Activated T-cell treated with anti-CD3 and anti-CD28 coated beads, Interleukin-2, amount 50 U/mL, for 4 hours (primary cell): ENCODE measurements at places on chromosomes 5 and 9. TPM values are rescaled to one million over a fixed set of nuclear protein-coding genes. Genes with fewer than 3 reads are reported as not detected.

The TMEM252 gene
- total RNA-seq: not detected

The FOXD4 gene
- not detected for total RNA-seq

- peak; percentile 71 for DNase-seq
Measured at GRCh38 chr9:131635285-131635684, 90.0 kb downstream of the PRRT1B start.

- DNase-seq: no peak
Measured at GRCh38 chr5:158920736-158921135, 179.0 kb downstream of the EBF1 start.

GRCh38 chr5:131394128-131394527 is 130.3 kb downstream of the CDC42SE2 start:
- DNase-seq: peak; percentile 34

DNA sequence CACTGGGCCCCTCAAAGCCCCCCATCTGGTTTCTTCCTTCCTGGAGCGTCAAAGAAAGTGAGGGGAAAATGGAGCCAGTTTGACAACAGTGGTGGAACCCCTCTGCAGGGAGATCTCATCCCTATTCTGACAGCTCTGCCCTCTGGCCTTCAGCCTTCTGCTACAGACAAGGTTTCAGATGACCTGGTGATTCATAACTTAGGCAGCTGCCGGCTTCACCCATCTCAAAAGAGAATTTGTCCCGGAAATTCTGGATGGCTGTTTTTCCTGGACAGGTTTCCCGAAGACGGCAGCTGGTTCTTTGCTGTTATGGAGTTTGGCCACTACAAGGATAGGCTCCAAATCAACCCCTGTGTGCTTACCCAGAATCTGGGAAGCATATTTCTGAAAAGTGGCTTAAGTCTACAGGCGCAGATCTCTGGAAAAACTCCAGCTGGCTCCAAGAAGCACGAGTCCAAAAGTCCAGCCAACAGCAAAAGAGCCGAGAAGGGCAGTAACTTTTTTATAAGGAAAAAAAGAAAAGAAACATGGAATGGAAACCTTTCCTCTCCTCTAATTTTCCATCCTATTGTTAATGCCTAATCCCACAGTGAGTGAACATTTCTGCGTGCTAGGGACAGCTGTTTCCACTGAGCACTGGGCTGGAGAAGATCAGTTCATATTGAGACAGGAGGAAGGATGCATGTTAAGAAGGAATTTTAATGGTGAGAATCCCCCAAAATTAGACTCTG is 54.5 kb downstream of the ZNF366 start:
- DNase-seq: no peak

DNA sequence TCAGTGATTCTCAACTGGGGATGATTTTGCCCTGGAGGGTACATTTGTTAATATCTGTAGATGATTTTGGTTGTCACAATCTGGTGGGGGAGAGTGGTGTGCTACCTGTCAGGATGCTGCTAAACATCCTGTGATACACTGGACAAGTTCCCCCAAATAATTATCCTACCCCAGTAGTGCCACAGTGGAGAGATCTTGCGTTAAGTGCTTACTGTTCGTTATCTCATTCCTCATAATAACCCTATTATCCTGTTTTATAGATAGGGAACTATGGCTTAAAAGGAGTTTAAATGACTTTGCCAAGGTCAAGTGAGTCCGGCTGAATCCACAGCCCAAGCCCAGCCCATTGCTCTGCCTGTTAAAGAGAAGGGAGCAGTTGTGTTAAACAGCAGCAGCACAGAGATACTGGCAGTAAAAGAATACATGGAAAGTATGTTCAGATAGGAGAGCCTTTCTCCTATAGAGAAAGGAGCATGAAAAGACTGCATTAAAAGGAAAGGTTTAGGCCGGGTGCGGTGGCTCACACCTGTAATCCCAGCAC is 15.4 kb downstream of the CNOT8 start:
- no peak for DNase-seq

The MYORG gene
- total RNA-seq: 0.60 TPM

- DNase-seq: no peak
Measured at GRCh38 chr5:67235399-67236110, 39.0 kb upstream of the CD180 start.

GRCh38 chr5:11050596-11051304 is 289.7 kb upstream of the DAP start:
- DNase-seq: no peak

DNA sequence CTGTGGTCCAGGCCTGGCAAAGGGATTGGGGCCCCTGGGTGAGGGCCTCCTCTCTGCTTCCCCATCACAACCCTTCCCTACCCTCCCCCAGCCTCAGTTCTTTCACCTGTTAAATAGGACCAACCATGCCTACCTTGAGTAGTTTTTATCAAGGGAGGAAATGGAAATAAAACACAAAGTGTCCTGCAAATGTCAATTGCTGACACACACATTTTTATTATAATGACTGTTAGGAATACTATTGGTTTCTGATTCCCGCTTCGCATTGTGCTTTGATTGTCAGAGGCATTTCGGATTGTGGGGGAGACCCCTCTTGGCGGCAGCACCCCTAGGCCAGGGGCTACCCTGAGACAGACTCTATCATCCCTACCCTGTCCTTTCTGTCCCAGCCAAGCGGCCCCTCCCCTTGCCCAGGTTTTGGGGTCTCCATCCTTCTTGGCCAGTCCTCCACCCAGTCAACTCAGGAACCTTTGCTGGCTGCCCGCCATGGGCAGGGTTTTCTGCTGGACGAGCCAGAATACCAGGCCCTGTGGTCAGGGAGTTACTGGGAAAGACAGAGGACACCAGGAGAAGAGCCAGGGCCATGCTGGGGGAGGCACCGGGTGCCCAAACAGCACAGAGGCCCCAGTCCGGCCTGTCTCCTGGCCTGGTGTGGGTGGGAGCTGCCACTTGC is 18.4 kb upstream of the TTLL11 start:
- no peak for DNase-seq

The ECM2 gene
- not detected for total RNA-seq

- DNase-seq: no peak
Measured at GRCh38 chr9:112224401-112225289, 49.5 kb upstream of the SUSD1 start.

DNA sequence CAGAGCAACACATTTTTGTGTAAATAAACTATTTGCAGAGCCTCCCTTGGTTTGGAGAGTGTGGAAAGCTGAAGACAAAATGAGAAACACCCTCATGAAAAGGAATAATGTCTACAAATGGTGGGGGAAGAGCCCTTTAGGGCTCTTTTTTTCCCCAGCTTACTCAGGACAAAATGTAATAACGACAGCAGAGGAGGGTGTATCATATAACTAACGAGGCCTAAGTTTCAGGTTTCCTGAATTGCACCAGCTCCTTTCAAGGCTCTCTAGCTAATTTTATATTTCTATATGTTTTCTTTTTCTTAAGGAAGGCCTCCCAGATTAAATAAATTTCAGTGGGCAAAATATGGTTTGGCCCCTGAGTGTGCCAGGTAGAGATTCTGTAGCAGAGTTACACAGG is 116.3 kb downstream of the FEM1C start:
- no peak for DNase-seq

The TPPP gene
- total RNA-seq: 0.19 TPM

The OR1J4 gene
- not detected for total RNA-seq

GRCh38 chr5:15440434-15440833 is 59.5 kb upstream of the FBXL7 start:
- no peak for DNase-seq

GRCh38 chr5:10724781-10725507 is 36.1 kb downstream of the DAP start:
- DNase-seq: no peak

- DNase-seq: no peak
Measured at GRCh38 chr5:180353980-180354452, 880 bp upstream of the GFPT2 start.

The CDKN2A gene
- 2.7 TPM for total RNA-seq

DNA sequence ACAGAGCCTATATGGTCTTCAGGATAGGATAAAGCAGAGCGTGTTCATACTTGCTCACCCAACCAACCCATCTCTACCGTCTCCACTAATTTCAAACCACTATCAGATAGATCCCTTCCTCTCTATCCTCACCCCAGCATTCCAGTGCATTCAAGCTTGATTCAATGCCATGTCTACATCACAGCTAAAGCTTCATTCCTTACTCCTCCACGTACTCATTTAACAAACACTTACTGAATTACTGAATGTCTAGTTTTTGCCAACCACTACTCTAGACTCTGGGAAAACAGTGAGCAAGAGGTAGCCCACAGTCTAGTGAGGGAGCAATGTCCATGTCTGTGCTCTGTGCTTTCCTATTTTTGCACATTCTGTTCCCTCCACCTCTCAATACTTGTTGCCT is 163.5 kb upstream of the MSX2 start:
- DNase-seq: no peak

- DNase-seq: no peak
Measured at GRCh38 chr5:41414598-41414997, 95.8 kb downstream of the PLCXD3 start.

- DNase-seq: no peak
Measured at GRCh38 chr5:139738193-139739149, 57.1 kb upstream of the PSD2 start.

GRCh38 chr5:96189987-96190386 is 228.3 kb upstream of the ELL2 start:
- DNase-seq: no peak

DNA sequence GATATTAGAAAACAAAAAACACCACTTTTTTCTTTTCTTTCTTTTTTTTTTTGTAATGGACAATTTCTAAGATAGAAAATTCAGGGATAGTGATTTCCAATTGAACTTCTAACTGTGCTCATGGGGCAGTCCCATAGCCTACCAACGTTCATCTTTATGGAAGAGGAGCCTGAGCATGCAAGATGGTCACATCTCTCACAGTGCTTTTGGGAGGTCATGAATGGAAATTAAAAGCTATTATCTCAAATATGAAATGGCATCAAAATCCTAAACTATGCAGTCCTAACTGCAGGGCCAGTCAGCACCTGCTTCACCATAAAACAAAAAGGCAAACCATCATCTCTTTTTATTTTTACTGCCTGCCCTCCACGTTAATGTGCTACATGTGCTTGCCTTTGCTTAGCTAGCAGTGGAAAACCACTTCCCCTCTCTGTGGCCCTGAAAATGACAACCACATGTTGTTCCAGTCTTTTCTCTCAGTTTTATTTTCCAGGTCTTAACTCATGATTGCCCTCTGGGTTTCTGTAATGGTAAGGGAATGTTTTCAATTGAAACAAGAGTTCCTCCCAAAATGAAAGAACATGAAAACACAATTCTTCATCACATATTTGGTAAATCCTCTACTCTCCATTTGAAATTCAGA is 16.7 kb downstream of the IFNB1 start:
- DNase-seq: no peak

DNA sequence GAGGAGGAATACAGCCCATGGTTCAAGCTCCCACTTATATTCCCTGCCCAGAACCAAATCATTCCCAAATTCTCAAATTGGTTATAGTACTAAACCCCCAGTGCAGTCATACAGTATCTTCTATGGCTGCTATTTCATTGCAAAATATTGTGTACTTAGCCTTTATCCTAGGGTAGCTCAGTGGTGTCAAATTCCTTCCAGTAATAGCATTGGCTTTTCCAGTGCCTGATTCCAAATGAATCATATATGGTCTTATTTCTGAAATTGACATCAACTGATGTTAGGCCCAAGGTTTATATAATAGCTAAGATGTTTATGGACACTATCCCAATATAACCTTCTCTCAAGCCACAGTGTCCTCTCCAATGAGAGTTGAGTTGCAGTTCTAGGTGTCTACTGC is 256.7 kb downstream of the NDUFS4 start:
- DNase-seq: no peak

DNA sequence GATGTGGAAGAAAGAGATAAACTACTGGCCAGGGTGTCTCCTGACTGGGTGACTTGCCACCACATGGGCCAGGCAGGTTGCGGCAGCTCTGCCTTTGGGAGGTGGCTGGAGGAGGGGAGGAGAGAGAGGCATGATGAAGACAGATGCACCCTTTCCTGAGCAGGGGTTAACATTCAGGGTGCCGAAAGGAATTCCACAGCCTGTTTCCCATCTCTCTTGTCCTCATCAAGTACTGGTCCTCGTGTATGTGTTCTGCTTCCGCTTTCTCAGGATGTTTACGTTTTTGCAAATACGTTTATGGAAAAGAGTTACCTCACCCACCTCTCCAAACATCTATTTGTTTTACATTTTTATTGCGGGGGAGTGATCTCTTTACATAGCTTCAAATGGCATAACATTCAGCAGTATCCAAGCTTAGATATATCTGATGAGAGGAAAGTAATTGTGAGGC is 73.4 kb downstream of the C9orf85 start:
- no peak for DNase-seq

GRCh38 chr9:20997503-20998076 is 33.9 kb downstream of the HACD4 start:
- DNase-seq: no peak

- DNase-seq: no peak
Measured at GRCh38 chr5:19853616-19854240, 134.3 kb downstream of the CDH18 start.

The PALM2AKAP2 gene
- 0.27 TPM for total RNA-seq

- DNase-seq: no peak
Measured at GRCh38 chr5:97452646-97453045, 269.6 kb upstream of the RIOK2 start.

DNA sequence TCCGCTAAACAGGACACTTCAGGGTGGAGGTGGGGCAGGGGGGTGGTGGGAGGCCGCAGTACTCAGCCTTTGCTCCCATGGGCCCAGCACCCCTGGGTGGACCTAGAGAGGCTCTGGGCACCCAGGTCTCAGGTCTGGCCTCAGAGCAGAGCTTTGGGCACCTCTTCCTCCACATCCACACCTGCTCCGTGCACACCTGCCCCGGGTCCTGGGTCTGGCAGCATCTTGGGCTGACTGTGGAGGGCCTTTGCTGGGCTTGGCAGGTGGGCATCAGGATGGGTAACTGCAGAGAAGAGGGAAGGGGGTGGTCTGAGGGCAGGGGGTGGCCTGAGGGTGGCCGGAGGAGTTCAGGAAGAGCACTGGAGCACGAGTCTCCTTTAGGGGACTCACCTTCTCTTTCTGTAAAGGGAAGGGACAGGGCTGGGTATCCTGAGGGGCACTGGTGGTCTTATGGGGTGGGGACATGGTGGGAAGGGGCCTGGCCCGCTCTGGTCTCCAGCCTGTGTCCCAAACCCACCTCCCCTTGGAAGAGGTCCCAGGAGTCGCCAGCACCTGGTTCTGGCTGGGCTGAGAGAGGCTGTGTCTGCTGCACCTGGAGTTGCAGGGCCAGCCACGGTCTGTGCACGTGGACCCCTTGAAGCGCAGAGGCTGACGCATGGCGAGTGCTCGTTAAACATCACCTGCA is 106.7 kb upstream of the IER5L start:
- DNase-seq: no peak

DNA sequence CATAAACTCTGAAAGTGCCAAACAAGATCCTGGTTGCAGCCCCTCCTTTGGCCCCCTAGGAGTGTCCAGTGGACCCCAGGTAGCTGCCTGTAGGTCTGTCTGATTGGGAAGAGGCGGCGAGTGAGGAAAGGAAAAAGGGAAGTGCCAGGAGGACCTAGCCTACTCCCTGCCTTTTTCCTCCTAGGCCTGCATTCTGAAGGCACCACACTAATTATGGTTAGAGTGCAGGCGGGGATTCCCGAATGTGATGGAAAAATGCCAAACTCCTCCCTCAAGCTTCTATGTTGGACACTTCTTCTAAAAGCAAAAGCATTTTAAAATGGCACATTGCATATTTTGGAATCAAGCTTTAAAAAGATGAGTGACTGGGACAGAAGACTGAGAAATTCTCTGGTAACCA is 83.2 kb upstream of the SMIM15 start:
- DNase-seq: no peak
